ENCODE measurements at places on chromosomes 3 and 15. TPM values are rescaled to one million over a fixed set of nuclear protein-coding genes. Genes with fewer than 3 reads are reported as not detected.

DNA sequence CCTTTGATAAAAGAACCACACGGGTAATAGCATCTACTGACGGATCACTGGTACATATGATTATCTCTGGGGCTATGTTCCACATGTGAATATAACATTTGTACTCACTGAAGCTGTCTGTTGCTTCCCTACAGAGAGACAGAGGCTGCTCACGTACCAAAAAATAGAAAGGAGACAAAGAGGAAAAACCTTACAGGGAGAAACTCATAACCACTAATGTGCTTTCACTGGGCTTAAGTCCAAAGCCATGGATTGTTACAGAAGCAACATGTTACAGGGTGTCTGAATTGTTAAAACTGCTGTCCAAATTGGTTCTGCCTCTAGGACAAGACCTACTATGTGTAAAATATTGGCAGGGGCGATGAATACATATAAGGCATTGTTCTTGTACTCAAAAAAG, 311.9 kb downstream of the FOXP1 start:
- DNase-seq: no peak

- no peak for DNase-seq
Observed at GRCh38 chr15:41778521-41778920, 4.2 kb downstream of the MAPKBP1 start.

- no peak for DNase-seq
Observed at GRCh38 chr3:57059411-57059810, 1.1 kb upstream of the SPATA12 start.

- DNase-seq: no peak
Observed at GRCh38 chr3:186529201-186529999, 14.8 kb downstream of the CRYGS start.

DNA sequence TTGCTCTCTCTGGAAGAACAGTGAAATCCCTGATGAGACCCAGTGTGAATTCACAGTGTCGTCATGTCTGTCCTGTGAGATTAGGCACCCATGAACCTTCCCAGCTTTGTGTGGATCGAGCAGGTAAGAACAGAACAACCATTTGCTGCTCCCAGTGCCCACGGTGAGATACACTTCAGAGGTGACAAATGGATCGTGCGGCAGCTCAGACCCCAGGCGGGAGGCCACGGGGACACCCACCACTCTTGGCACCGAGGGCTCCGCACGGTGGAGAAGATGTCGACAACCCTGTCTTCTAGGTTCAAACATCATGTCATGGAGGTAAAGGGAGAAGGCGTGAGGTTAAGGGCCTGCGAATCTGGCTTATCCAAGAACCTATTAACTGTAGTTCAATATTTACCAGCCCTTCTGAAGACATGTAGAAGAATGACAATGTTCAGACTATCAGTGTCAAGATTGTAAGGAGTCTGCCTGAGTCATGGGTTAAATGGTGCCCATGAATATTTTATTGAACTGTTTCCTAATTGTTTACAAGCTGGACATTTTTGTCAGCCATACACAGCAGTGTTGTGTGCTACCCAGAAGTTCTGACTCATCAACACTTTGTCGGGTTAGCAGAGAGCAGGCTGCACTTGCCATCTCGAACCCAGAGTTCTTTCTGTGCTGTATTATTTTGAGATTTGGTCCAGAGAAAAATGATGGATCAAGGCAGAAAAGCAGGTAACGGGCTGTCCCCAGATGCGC, 15.5 kb upstream of the PCSK6 start:
- DNase-seq: no peak

The GPR149 gene
- not detected for total RNA-seq

DNA sequence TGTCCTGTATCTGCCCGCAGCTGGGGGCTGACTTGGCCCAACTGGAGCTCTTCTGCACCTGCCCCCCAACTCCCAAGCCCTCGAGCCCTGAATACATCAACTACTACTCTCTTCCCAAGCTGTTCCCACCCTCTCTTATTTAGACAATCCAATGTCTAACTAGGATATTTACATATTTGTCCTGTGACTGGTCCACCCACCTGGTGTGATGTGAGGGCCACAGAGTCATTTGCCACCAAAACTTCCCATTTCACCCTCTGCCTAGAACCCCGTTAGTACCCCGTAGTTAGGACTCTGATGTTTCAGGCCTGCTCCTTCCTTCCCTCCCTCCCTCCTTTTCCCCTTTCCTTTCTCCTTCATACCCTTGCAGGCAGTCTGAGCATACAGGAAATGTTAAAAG, 6.4 kb downstream of the CPLX3 start:
- DNase-seq: no peak

- DNase-seq: no peak
Observed at GRCh38 chr3:186896875-186897274, 33.5 kb upstream of the ST6GAL1 start.

- no peak for DNase-seq
Observed at GRCh38 chr3:157132936-157133335, 27.0 kb downstream of the CCNL1 start.

The KLHL6 gene
- total RNA-seq: 0.82 TPM

DNA sequence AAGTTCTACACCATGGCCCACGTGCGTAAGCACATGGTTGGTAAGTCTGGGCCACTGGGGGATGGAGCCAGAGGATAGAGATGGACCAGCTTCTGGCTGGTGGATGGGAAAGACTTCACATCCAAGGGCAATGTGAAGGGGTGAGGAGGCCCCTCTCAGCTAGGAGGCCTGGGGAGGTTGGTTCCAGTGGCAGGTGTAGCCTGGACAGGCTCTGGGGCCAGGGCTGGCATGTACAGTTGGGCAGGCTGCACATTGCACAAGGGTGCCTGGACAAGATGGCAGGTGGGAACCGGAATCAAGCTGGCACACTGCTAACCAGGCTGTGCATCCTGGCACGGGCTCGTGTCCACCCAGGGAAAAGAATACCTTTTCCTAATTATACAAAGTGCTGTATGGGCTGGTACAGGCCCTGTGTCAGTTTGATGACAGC, 8.1 kb downstream of the ZBTB47 start:
- no peak for DNase-seq

- no peak for DNase-seq
Observed at GRCh38 chr3:138914870-138915502, 32.0 kb downstream of the FOXL2 start.

DNA sequence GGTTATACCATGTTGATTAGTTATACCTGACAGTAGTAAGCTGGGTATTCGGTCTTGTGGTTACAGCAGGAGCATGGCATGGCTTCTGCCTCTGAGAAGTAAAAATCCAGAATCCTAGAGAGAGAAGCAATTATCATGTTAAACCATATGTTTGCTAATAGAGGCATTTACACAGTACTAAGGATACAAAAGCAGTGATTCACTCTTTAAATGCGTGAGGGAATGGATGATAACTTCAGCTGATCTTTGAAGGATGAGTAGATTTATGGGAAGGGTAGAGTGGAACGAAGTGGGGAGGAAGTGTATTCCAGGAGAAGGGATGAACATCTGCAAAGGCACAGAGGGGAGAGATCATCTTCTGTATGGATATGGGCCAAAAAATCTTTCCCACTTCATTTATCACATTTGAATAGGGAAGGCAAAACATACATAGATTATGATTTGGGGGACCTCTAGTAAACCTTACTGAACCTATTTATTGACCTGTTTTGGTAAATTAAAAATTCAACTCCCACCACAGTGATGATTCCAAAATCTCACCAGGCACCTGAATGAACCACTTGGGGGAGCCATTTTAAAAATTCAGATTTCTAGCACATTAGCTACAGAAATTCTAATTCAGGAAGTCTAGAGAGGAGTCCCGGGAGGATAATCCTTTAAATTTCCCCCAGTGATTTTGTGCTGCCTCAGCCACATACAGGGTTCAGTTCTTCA, 35.1 kb downstream of the IGSF10 start:
- no peak for DNase-seq

DNA sequence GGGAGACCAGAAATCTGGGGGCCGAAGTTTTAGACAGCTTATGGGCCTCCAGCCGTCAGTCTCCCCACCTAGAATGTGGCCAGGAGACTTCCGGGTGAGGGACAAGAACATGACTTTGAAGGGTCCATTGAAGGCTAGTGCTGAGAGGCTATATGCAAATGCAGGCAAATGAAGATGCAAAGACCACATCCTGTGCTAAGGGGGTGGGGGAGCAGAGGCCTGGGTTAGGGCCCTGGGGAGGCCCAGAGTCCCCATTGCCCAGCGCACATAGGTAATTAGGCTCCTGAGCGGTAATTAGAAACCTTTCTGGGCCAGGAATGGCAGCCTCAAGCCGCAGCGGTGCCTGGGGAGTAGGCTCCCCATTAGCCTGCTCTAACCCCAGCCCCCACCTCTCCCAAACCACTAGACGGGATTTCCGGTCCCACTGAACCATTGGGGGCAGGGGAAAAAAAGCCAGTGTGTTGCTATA, 6.8 kb downstream of the CSK start:
- no peak for DNase-seq

The C3orf85 gene
- total RNA-seq: not detected

GRCh38 chr15:58134886-58135285, 3.3 kb upstream of the AQP9 start:
- no peak for DNase-seq

The MYH15 gene
- not detected for total RNA-seq

The ADGRG7 gene
- total RNA-seq: not detected

DNA sequence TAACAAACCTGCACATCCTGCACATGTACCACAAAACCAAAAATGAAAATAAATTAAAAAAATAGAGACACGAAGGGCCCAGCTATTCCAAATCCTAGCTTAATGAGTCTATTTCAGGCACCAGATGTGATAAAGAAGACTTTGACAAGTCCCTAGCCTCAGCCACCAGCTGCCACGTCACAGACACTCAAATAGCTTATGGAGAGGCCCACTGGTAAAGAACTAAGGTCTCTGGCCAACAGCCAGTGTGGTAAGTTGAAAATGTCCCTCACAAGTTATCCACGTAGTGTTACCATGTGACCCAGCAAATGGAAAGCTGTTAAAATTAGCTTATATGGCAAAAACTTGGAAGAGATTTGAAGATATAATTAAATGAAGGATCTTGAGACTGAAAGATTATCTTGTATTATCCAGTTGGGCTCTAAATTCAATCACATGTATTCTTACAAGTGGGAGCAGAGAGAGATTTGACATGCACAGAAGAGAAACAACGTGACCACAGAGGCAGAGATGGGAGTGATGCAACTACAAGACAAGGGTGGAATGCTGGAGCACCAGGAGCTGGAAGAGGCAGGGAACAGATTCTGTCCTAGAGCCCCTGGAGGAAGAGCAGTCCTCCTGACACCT, 10.9 kb downstream of the ACSBG1 start:
- no peak for DNase-seq

The RBMS3 gene
- 58.1 TPM for total RNA-seq

DNA sequence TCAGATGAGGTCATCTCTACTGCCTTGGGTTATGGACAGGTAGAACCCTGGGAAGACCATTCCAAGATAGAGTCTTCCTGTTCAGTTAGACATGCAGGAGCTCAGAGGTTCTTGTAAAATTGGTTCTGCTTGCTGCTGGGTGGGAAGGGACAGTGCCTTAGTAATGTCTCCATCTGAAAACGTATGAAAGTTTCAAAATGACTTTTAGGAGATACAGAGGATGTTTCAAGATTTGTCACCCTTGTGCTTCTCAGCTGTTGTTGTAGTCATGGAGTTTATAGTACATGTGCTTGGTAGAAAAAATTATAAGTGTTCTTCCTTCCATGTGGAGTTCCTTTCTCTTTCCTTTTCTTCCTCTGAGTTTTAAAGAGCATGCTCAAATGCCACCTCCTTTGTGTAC, 885.2 kb upstream of the CFAP20DC start:
- DNase-seq: no peak

The CCDC174 gene
- 20.5 TPM for total RNA-seq

The FEZF2 gene
- total RNA-seq: not detected

The PLXND1 gene
- 36.9 TPM for total RNA-seq

The PLA1A gene
- 2.8 TPM for total RNA-seq

The CHL1 gene
- total RNA-seq: 42.1 TPM

DNA sequence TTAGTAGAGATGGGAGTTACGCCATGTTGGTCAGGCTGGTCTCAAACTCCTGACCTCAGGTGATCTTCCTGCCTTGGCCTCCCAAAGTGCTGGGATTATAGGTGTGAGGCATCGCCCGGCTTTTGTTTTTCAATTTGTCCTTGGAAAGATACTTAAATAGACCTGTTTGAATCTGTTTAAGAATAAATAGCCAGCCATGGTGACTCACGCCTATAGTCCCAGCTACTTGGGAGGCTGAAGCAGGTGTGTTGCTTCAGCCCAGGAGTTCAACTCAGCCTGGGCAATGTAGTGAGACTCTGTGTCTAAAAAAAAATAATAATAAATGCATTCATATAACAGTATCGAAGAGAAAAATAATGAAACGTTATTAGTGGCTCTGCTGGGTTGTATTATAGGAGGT, 17.3 kb downstream of the SNAPC5 start:
- no peak for DNase-seq

DNA sequence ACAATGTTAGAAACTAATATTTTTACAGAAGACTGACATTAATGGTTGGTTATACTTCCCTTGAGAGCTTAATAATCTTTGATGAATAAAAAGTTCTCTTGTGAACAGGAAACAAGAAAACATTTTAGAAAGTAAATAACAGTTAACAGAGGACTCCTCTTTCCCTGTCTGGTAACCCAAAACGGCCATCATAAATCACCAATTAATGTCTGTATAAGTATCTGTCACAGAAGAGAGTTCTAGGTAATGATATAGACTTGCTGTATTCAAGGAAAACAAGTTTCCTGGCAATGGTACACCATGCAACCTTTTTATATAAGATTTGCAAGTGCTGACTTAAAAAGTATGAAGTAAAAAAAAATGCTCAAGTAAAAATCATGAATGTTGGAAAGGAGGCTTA, 426.7 kb downstream of the SOX2 start:
- no peak for DNase-seq

The UACA gene
- total RNA-seq: 19.1 TPM

The RPLP1 gene
- total RNA-seq: 1,086 TPM

- no peak for DNase-seq
Observed at GRCh38 chr3:175977968-175978752, 1119.0 kb downstream of the NAALADL2 start.

DNA sequence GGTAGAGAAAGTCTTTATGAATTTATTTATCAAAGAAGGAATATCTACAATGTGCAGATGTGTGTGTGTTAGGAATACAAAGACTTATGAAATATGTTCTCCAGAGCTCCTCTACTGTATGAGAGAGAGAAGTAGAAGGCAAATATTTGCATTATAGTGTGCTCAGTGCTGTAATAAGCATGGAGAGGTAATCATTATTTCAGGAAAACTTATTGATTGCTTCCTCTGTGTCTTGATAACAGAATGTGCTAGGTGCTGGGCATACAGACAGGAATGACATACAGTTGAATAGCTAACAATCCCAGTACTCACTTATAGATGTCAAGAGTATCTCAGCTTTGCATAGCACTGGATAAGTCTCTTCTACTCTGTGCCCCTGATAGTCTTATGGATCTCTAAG, 30.2 kb downstream of the ATG7 start:
- no peak for DNase-seq

All from sigmoid colon (tissue), 7 donors.